NCI-H1417 (cell line): ENCODE measurements at places on chromosomes 2 and 18.

DNA sequence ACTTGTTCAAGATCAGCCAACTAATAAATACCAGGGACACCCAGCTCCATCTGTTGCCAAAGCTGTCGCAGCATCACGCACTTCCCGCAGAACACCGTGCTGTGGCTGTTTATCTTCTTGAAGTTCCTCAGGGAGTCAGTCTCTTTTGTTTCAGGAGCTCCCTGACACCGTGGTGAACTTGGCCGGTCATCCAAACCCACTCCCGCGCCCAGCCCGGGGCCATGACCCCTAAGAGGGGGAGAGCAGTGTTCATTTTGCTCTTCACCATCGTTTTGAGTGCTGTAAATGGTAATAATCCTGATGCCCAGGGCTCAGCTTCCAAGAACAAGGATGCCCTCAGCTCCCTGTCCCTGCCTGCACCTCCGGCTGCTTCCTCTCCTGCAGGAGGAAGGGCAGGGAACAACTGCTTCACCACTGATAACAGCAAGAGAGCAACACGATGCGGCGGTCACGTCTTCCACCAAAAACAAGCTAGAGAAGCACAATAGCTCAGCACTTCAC, 131.4 kb downstream of the SEPTIN10 start:
- DNase-seq, result no peak

GRCh38 chr2:168895771-168896170, 5.3 kb upstream of the G6PC2 start:
- no peak for DNase-seq

DNA sequence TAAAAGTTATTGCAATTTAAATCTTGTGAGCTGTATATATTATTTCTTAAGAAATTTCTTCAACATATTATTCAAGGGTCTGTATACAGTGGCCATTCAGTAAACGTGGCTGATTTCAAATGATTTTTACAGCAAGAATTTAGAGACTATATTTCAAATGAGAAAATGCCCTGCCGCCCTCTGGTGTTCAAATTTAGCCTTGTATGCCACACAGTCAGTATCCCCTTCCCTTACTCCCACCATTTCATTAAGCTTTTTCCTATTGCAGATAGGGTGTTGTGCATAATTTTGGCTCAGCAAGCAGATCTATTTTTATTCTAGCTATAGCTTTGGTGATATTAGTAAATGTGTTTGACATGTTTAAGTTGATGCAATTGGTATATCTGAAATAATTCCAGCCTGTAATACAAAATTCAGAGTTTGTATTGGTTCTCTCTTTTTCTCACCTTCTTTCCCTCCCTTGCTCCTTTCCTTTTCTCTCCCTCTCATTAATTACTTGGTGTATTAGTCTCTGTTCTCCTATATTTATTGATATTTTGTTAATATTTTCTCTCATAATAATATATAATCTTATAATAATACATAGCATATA, 22.8 kb upstream of the SCN7A start:
- peak; percentile 25 for DNase-seq

DNA sequence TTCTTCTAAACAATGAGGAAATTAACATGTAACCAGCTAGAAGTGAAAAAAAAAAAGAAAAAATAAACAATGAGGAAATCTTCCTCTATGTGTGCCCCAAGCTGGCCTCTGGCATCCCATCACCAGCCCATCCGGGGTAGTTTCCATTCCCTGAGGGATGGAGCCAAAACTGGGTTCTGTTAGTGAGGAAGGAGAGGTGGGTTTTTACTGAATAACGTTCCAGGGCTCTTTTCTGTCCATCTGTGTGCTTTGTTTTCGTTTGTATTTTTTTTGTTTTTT, 9.7 kb downstream of the EFHD1 start:
- no peak for DNase-seq

DNA sequence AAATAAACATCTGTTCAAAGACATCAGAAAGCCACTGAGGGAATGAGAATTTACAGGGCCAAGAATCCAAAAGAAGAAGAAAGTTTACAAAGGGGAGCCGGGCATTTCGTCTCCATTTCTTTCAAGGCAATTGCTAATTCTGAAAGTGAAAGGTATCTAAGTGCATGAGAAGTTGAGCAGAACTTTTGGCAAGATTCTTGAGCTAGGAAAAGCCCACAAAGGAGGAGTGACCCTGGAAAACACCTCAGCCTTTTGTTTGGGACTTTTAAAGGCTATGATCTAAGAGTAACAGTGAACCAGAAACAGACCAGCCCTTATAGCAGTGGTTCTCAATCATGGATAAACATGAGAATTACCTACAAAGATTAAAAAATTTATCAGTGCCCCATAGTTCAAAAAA, 87.4 kb downstream of the MDH1 start:
- DNase-seq, result no peak

DNA sequence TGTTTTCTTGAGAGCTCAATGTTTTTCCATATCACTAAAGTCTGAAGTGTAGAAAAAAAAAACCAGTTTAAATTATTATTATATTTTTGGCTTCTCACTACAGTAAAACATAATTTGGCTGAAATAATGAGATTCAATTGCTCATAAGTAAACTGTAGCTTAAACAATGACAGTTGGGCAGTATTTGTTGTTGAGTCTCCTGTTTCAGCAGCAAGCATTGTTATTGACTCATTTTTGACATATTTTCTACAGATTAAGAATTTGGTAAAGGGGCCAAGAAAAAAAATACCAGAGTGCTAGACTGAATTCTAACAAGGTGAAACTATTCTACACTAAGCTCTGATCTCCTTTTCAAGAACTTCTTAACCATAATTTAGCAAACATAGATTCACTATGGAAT, 2070.4 kb upstream of the CELF4 start:
- no peak for DNase-seq

GRCh38 chr18:32511147-32511546, 40.5 kb upstream of the GAREM1 start:
- no peak for DNase-seq

- no peak for DNase-seq
Observed at GRCh38 chr2:127158614-127159290, 51.8 kb upstream of the BIN1 start.

DNA sequence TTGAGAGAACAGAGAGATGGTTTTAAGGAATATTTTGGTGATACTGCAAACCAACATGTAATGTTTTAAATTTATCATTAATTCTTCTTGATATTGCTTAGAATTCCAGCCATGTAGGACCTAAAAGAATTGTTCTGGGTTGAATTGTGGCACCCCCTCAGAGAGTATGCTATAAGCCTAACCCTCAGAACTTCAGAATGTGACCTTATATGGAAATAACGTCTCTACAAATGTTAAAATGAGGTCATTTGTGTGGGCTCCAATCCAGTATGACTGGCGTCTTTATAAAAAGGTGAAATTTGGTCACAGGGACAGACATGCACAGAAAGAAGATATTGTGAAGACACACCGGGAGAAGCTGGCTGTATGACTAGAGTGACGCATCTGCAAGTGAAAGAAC, 193.6 kb downstream of the NRXN1 start:
- DNase-seq, result no peak
